ACHN (cell line): ENCODE measurements at places on chromosomes 5 and 9.

- no peak for DNase-seq
Observed at GRCh38 chr9:122857815-122858214, 29.4 kb upstream of the PDCL start.

DNA sequence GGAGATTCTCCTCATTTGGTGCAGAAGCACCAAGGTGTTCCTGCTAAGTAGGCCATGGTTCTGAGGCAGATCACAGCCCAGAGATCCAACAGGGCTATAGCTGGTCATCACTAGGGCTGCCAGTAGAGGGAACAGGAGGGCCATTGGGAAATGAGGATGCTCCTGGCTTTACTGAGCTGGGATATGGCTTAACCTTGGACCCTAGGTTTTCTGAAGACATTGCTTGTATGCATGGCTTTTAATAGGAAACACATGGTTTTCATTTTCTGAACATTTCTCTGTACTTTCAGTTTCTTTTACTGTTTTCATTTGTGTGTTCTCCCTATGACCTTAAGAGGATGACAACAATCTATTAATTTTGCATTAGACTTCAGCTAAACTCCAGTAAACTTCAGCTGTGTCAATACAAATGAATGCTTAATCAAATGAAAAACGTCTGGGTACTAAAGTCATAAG, at the start of gene IFNW1:
Gene IFNW1, minus strand, starts transcription at position 406 of the 456 bp plus-strand sequence. Its CDS starts 262 bp downstream, at position 144.
- no peak for DNase-seq

DNA sequence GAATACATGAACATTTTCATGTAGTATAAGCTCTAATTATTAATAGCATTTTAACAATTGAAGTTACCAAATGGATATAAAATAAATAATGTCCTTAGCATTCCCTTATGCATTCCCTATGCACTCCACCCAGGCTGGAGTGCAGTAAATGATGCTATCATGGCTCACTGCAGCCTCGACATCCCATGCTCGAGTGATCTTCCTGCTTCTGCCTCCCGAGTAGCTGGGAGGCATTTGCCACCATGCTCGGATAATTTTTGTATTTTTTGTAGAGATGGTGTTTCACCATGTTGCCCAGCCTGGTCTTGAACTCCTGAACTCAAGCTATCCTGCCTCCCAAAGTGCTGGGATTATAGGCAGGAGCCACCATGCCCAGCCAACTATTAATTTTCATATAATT, 184.0 kb downstream of the PBX3 start:
- DNase-seq = peak; percentile 61

GRCh38 chr9:78775696-78776295, 478.9 kb downstream of the PSAT1 start:
- DNase-seq = no peak

GRCh38 chr5:126056851-126057622, 366.2 kb upstream of the GRAMD2B start:
- DNase-seq = no peak

GRCh38 chr9:37950561-37950960, 46.6 kb upstream of the SLC25A51 start:
- no peak for DNase-seq

GRCh38 chr9:34612788-34613390, 992 bp upstream of the RPP25L start:
- DNase-seq = peak; percentile 81

DNA sequence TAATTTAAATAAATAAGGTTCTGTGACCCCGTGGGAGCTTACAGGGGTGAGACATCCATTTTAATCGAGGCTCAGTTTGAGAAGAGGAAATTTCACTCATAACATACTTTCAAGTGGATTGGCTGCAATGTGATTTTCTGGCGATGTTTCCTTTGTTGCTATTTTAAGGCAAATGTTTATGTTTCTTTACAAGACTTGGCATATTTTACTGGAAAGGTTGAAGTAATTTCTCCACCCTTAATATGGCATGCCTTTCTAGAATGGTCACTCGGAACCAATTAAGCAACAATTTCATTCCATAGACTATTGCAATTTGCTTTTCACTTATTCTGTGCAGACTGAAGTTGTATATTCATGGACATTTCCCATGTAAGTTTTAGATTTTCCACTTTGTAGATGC, 438.0 kb upstream of the WWC1 start:
- DNase-seq = no peak

DNA sequence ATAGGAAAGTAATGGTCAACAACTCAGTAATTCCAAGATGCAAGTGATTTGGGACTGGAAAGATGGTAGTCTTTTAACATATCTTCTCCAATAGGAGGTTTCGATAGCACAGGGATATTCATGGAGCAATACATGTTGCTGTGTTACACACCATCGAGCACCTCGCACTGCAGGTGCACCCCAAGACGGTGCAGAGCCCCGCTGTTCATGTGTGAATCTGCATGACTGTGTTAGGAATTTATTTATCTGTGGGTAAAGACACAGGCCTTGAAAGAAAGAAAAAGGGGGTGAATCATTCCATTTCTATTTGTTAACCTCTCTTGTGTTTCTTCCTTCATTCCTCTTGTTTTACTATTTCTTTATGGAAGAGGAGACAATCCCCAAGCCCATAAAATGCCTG, 217.1 kb downstream of the EBF1 start:
- DNase-seq = no peak

- no peak for DNase-seq
Observed at GRCh38 chr9:117412841-117413240, 2.0 kb downstream of the ASTN2 start.

DNA sequence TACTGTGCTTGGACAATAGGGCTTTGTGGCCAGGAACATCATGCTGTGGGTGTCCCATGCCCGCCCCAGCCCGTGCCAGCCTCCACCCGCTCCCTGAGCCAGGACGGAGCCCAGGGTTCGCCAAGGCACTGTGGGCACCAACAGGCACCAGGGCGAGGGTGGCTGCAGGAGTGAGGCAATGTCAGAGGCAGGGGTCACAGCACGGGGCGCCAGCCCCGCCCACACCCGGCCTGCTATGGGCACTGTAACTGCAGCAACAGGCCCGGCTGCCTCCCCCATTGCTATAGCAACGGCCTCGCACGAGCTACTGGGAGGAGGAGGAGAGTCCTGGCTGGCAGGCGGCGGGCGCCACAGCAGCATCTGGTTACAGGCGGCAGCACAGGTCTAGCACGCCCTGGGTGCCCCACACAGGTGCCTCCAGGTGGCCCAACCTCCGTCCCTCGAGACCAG, 2.5 kb downstream of the ABCA2 start:
- no peak for DNase-seq

GRCh38 chr9:75891277-75891741, 836 bp downstream of the PCSK5 start:
- no peak for DNase-seq

DNA sequence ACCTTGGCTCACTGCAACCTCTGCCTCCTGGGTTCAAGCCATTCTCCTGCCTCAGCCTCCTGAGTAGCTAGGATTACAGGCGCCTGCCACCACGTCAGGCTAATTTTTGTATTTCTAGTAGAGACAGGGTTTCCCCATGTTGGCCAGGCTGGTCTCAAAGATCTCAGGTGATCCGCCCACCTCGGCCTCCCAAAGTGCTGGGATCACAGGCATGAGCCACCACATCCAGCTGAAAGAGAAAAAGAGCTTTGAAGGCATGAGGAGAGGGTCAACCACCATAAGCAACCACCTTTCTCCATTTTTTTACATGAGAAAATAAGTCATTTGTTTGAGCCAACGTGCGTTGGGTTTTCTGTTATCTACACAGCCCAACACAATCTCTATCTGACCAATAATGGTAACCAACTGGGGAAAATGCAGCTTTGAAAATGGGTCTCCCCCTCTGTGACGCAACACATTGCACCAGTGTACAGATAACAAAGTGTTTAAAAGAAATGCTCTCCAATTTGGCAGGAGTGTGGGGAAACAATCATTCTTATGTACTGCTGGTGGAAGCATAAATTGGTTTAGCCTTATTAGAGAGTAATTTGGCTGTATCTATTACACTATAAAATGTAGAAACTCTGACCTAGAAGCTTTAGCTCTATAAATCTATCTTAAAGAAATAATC, 45.8 kb upstream of the ZBTB43 start:
- DNase-seq = no peak

- DNase-seq = no peak
Observed at GRCh38 chr5:101260857-101261256, 357.8 kb upstream of the ST8SIA4 start.

GRCh38 chr5:16140944-16141343, 38.6 kb downstream of the MARCHF11 start:
- DNase-seq = no peak

DNA sequence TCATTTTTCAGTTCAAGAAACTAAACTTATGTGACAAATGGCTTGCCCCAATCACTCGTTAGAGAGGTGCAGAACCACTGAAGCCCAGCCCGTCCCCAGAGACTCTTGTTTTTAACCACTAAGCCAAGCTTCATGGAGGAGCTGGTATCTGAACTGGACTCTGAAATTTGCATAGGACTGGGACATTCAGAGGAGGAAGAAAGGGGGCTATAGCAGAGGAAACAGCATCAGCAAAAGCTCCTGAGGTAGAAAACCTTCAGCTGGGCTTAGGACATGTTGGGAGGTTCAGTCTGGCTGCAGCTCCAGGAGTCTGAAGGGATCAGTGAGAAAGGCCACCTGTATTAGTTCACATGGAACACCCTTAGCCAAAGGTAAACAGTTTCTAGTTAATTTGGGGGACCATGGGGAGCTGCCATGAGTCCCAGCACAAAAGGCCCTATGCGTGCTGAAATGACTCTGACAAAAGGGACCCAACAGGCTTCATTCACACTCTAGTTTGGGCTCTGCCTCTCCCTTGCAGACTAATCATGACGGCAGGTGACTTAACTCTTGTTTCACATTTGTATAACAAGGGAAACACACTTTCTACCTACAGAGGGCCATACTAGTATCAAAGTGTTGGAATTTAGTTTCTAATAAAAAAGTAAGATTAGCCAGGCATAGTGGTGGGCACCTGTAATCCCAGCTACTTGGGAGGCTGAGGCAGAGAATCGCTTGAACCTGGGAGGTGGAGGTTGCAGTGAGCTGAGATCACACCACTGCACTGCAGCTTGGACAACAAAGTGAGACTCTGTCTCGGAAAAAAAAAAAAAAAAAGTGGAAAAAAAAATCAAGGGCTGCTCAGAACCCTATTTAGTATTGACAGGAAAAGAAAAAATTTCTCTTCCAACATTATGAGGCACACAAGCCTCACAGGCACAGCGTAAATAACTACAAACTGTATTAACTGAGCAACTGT, 10.2 kb downstream of the FBXO10 start:
- DNase-seq = no peak

GRCh38 chr9:108257382-108257781, 598.4 kb downstream of the ACTL7B start:
- DNase-seq = no peak

DNA sequence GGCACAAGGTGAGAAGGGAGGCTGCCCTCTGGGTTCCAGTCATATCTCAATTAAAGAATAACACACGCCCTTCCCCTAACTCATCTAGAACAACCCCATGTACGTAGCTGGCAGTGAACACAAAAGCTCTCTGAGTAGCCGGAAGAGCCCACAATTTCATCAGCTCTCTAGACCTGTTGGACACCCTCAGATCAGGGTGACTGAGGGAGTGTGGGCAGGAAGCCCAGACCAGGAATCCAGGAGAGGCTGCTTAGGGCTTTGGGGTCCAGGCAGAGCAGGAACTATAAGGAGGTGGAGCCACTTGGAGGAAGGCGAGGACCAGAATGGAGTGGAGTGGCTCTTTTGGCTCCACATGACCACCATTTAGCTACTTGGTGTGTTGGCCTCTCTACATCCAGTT, 237.4 kb downstream of the NR3C1 start:
- no peak for DNase-seq

DNA sequence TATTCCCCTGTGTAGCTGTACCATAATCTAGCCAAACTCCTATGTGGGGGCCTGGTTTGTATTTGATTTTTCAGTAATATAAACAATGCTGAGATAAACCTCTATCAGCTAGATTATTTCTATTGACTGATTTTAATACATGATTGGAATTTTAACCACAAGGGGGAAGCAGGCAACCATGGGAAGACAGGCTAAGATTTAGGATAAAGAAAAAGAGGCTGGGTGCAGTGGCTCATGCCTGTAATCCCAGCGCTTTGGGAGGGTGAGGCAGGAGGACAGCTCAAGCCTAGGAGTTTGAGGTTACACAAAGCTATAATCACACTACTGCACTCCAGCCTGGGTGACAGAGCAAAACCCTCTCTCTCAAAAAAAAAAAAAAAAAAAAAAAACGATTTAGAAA, 18.1 kb upstream of the GPX3 start:
- peak; percentile 44 for DNase-seq

DNA sequence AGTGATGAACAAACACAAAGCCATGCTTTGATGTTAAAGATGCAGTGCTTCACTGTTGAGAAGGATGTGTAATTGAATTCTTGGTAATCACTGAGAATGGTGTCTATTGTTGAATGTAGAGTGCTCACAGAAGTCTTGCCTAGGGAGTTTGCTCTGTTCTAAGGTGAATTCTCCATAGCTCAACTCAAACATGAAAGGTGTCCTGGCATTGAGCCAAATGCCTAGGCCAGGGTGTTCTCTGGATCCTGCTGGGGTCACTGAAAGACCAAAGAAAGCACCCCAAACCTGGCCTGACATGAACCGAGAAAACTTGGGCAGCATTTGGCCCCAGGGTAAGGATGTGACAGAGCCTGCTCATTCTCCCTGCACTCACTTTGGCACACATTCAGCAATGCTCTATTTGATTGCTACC, 217.3 kb downstream of the ARL15 start:
- DNase-seq = no peak

DNA sequence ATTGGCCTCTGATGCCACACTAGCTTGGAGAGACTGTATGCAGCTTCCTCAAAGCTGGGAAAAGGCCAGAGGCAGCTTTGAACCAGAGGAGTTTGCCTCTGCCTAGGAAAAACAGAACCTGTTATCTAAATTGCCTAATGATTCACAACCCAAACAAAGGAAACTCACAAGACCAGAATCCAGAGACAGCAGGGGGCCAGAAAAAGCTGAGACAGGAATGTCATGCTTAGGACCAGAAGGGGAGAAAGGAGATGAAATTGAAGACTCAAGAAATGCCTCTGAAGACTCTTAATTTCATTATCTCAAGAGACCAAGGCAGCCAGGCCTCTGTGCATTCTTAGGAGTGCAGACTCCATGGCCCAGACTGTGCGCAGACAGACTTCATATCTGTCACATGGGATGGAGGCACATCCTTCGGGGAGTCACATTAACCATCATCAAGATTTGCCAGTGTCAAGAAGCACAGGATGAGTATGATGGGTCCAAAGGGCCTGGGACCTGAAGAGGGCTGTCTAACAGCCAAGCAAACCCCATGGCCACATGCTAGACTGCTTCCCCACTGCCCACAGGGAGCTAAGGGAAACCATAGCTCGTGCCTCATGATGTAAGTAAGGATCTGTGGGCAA, 57.3 kb downstream of the ARSB start:
- DNase-seq = peak; percentile 21

DNA sequence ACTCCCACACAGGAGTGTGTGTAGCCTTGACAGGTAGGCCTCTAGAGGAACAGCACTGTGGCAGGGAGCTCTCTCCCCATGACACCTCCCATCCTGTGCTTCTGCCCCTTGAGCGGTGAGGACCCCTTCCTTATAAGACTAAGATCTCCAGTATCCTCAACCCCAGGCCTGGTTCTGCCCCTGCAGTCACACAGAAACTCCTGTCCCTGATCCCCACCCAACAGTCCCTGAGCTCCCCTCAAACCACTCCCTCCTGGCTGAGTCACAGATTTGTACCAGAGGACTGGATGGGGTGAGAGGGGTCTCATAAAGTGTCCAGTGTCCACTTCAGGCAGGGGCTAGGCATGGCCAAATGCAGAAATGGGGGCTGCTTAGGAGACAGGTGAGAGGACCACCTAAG, 47.8 kb upstream of the CDKN2AIPNL start:
- DNase-seq = no peak
